NAMALWA (cell line): ENCODE measurements at places on chromosomes 2 and 18.
A peak's percentile ranks its signal among the peaks of the same experiment; 100 is the strongest.

GRCh38 chr18:57436191-57436964, 1.2 kb downstream of the ONECUT2 start:
- no peak for DNase-seq

DNA sequence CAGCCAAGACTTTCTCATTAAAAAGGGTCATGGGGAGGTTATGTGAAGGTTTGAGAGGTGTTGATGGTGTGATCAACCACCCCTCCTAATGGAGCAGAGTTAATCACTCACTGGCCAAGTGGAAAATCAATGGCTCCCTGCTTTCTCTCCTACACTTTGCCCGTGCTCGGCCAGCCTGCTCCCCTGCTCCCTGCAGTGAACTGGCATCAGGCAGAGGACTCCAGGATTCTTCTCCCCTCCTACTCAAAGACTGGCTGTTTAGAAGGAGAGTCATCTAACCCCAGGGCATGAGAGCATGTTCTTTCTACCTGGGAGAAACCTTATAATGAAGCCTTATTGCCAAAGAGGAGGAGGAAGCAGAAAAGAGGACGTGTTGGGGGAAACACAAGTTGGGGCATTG, 74.9 kb downstream of the SGPP2 start:
- DNase-seq: no peak

GRCh38 chr2:113039158-113039557, 13.5 kb downstream of the IL36B start:
- no peak for DNase-seq

GRCh38 chr2:56049233-56049845, 125.8 kb upstream of the EFEMP1 start:
- no peak for DNase-seq

GRCh38 chr18:6885992-6886796, 156.7 kb downstream of the ARHGAP28 start:
- peak; percentile 53 for DNase-seq

GRCh38 chr2:21268878-21269224, 145.1 kb downstream of the TDRD15 start:
- no peak for DNase-seq

- no peak for DNase-seq
Measured at GRCh38 chr2:132677661-132678060, 7.7 kb upstream of the LYPD1 start.

GRCh38 chr2:215920244-215921100, 92.9 kb downstream of the MREG start:
- DNase-seq: peak; percentile 73

- no peak for DNase-seq
Measured at GRCh38 chr18:78612801-78613200, 366.8 kb upstream of the SALL3 start.

- no peak for DNase-seq
Measured at GRCh38 chr2:197097578-197098366, 171.3 kb upstream of the PGAP1 start.

DNA sequence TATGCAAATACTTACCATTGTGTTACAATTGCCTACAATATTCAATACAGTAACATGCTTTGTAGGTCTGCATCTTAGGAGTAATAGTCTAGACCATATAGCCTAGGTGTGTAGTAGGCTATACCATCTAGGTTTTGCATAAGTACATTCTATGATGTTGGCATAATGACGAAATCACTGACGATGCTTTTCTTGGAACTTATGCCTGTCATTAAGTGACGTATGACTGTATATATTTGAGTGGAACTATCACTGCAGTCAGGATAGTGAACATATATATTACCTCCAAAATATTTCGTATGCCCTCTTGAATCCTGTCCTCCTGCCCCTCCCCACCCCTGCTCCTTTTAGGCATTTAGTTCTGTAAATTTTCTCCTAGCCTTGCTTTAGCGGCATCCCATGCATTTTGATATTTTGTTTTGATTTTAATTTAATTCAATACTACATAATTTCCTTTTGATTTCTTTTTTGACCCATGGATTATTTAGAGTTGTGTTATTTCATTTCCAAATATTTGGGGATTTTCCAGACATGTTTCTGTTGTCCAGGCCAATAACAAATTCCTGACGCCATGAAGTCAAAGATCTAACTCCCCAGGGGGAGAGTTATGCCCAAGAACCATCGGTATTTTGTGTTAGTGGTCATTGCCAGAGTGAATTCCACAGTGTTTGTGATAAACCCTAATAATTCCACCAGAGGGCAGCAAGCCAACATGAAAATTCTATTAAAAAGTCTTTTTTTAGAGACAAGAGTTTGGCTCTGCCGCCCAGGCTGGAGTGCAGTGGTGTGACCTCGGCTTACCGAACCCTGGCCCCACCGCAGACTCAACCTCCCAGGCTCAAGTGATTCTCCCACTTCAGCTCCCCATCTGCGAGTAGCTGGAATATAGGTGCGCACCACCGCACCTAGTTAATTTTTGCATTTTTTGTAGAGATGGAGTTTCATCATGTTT, 24.2 kb upstream of the CASP8 start:
- DNase-seq: peak; percentile 87

DNA sequence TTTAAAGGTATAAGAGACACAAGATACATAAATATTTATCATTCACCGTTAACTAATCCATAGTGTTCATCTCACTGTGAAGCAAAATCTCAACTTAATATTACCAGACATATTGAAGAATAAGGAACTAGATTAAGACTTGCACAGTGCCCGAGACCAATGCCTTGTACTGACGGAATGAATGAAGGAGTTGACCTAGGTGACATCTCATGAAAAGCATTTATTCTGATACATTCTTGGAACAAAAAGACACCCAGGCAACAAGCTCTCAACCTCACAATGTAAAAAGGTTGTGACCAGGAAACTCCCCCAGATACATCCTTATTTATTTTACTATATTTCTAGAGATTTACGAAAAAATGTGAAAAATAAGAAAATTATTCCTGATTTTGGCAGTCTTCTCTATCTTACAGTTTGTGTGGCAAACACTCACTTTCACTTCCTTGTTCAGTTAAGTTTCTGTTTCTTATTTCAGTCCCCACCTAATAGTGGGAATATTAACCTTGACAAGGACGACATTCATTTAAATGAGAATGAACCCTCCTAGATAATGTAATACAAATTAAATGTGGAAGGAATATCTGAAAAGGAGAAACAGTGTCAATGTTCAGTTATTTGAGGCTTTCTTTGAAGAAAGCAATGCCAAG, 28.4 kb downstream of the M1AP start:
- peak; percentile 37 for DNase-seq

- peak; percentile 59 for DNase-seq
Measured at GRCh38 chr2:158034198-158034866, 67.3 kb upstream of the UPP2 start.

DNA sequence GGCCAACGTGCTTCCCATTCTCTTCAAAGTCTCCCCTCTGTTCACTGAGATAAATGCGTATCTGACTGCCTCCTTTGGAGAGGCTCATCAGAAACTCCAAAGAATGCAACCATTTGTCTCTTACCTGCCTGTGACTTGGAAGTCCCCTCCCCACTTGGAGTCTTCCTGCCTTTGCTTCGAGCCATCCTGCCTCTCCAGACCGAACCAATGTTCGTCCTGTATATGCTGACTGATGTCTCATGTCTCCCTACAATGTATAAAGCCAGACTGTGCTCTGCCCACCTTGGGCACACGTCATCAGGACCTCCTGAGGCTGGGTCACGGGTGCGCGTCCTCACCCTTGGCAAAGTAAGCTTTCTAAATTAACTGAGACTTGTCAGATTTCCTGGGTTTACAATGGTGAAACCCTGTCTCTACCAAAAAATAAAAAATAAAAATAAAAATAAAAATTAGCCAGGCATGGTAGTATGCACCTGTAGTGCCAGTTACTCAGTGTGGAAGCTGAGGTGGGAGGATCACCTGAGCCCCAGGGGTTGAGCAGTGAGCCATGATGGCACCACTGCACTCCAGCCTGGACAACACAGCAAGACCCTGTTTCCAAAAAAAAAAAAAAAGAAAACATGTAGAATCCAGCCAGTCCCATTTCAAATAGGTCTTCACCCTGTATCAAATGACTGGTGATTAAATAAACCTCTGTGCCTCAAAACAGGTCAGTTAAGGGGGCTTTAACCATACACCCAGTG, 29.0 kb downstream of the HDLBP start:
- no peak for DNase-seq

DNA sequence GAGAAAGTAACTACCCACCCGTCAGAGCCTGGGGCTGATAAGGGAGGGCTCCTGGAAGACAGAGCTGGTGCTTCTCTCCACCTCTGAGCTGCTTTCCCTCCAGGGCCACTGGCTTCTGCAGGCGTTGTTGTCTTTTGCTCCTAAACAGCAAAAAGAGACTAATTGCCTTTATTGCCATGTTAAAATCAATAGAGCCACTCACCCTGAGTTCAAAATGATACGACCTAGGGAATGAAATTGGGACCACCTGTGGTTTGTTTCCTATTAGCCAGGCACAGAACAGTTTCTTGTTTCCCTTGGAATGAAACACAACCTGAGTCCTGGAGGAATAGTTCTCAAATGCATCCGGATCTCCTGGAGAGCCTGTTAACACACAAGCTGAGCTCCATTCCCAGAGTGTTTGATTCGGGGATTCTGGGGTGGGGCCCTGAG, 45.8 kb downstream of the TCF7L1 start:
- no peak for DNase-seq

- no peak for DNase-seq
Measured at GRCh38 chr2:231554327-231554726, 24.1 kb upstream of the NMUR1 start.

GRCh38 chr2:241235859-241236593, 47.5 kb downstream of the ANO7 start:
- no peak for DNase-seq

GRCh38 chr2:119371111-119371510, 4.3 kb downstream of the DBI start:
- DNase-seq: no peak

DNA sequence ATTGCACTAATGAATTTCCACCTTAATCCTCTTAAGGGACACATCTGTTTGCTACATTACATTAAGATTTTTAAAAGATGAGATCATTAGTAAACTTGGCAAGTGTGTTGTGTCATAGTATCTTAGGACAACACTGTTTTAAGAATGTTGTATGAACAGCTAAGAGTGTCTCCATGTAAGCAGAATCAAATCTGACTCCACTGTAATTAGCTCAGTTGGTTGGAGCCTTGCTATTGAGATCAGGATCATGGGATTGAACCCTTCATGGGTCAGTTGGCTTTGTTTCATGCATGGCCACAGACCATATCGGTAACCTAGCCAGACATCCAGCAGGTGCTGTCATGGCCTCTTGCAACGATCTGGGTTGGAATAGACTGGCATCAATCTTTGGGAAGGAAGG, 5.2 kb downstream of the FHOD3 start:
- DNase-seq: no peak

- DNase-seq: peak; percentile 51
Measured at GRCh38 chr2:201643216-201643890, at the start of gene TMEM237. Gene TMEM237, minus strand, starts transcription at chr2:201643503. Its CDS starts 103 bp downstream, at chr2:201643400.

- no peak for DNase-seq
Measured at GRCh38 chr18:59769129-59769865, 72.1 kb upstream of the CCBE1 start.

GRCh38 chr2:135785032-135785431, 43.4 kb downstream of the UBXN4 start:
- peak; percentile 44 for DNase-seq

DNA sequence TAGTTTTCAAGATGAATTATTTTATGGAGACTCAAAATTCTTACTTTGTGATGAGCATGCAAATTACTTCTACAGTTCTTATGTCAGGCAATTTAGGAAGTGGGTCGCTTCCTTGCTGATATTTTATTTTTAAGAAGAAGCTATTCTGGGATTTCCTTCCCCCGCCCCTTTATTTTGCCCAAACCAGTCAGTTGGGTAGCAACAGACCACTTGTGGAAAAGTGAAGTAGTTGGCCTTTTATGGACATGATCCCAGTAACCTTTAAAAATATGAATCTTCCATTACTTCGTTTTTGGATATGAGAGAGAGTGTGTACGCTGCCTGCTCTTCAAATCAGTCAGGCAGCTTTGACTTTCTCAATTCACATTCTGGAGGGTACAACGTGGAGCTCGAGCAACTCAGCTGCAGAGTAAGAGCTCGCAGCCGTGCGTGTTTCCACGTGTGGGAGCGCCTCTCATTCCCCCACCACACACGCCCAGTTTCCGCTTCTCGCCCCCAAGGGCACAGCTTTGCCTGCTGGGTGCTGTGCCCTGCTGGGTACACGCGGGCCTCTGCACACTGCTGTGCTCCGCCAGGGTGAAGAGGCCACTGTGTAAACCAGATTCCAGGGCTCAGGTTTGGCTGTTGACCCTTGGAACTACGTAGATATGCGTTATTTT, 92.6 kb downstream of the ITGB1BP1 start:
- peak; percentile 15 for DNase-seq

- no peak for DNase-seq
Measured at GRCh38 chr2:205705511-205706349, 23.4 kb downstream of the NRP2 start.

DNA sequence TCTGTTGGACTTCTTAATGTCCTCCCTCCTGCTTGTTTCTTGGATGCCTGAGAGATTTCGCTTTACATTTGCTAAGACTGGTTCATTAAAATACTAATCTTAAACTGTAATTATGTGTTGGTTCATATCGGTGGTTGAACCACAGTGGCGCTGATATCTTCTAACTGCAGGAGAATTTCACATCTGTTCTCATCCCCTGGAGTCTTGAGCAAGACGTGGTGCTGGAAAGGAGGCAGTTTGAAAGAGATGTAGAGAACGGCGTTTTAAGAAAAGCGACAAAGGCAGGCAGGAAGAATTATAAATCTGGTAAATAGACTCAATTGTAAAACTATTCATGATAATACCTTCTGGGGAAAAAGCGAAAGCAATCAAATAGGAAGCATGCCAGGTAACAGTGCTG, 79.5 kb downstream of the NXPH2 start:
- no peak for DNase-seq

GRCh38 chr18:58831606-58832005, 33.1 kb upstream of the ZNF532 start:
- DNase-seq: no peak

DNA sequence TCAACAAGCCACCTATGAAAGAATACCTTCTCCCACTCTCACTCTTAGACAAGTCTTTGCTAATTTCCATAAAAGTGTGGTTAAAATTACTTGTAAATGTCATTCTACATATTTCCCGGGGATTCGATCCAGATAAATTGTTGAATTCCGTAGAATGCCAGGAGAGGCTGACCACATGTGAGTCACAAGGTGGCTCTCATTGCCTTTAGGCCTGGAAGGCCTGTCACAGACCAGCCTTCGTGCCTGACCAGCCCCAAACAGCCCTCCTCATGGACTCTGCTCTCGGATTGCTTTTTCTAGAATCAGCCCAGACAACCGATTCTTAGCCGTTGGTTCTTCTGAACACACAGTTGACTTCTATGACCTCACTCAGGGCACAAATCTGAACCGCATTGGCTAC, 86.0 kb downstream of the RTN4 start:
- DNase-seq: no peak

GRCh38 chr2:45344502-45344901, 266.6 kb downstream of the SRBD1 start:
- DNase-seq: no peak

DNA sequence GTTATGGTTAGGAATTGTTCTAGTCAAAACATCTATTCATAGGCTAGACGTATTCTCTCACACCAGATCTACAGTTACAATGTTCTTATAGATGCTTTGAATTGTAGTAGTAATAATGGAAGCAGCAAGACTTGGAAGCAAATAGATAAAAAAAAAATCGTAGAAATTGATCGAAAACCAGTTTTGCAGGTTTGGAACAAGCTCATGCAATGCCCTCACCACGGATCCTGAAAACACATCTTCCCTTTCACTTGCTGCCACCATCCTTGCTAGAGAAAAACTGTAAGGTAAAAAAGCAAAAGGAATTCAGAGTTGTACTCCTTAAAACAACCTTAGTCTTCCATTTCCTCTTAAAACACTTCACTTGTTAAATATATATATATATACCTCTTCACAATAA, 4.4 kb downstream of the SULT1C4 start:
- no peak for DNase-seq

- DNase-seq: no peak
Measured at GRCh38 chr18:58858591-58859468, 5.8 kb upstream of the ZNF532 start.
